ENCODE measurements at places on chromosomes 3 and 15. TPM values are rescaled to one million over a fixed set of nuclear protein-coding genes. Genes with fewer than 3 reads are reported as not detected.

SPCS1 gene
- 135 TPM for polyA plus RNA-seq

MESP2 gene
- 0.22 TPM for polyA plus RNA-seq

ROBO2 gene
- 16.3 TPM for polyA plus RNA-seq

GNAT1 gene
- polyA plus RNA-seq: not detected

SERPINI2 gene
- polyA plus RNA-seq: not detected

ISLR gene
- 2.3 TPM for polyA plus RNA-seq

DCLK3 gene
- polyA plus RNA-seq: not detected

TTLL13 gene
- polyA plus RNA-seq: 0.07 TPM

HTR3E gene
- not detected for polyA plus RNA-seq

XCR1 gene
- polyA plus RNA-seq: not detected

SLC12A1 gene
- not detected for polyA plus RNA-seq

RETNLB gene
- polyA plus RNA-seq: not detected

PP2D1 gene
- polyA plus RNA-seq: not detected

KLF15 gene
- polyA plus RNA-seq: 0.53 TPM

TRPM1 gene
- polyA plus RNA-seq: not detected

TIMP4 gene
- 3.6 TPM for polyA plus RNA-seq

IL17RD gene
- 1.4 TPM for polyA plus RNA-seq

DUOXA2 gene
- not detected for polyA plus RNA-seq

MYZAP gene
- polyA plus RNA-seq: not detected

GOLGA6B gene
- not detected for polyA plus RNA-seq

ZCWPW2 gene
- 0.76 TPM for polyA plus RNA-seq

DOCK3 gene
- 0.10 TPM for polyA plus RNA-seq

IL5RA gene
- polyA plus RNA-seq: not detected

ARRDC4 gene
- 9.2 TPM for polyA plus RNA-seq

FBXW12 gene
- polyA plus RNA-seq: not detected

CCR1 gene
- polyA plus RNA-seq: not detected

THSD4 gene
- polyA plus RNA-seq: 45.8 TPM

CCNB2 gene
- polyA plus RNA-seq: 19.7 TPM

AHSG gene
- polyA plus RNA-seq: not detected

GP5 gene
- 0.10 TPM for polyA plus RNA-seq

PLA2G4D gene
- not detected for polyA plus RNA-seq

CPB1 gene
- polyA plus RNA-seq: not detected

PIERCE2 gene
- 3.0 TPM for polyA plus RNA-seq

GOLGA8H gene
- polyA plus RNA-seq: 0.04 TPM

ONECUT1 gene
- not detected for polyA plus RNA-seq

BCL6 gene
- 12.8 TPM for polyA plus RNA-seq

AP3B2 gene
- polyA plus RNA-seq: 0.22 TPM

APOD gene
- 0.41 TPM for polyA plus RNA-seq

CD96 gene
- 0.41 TPM for polyA plus RNA-seq

Measured in AG04450 (cell line).